Astrocyte of the spinal cord (primary cell): ENCODE measurements at places on chromosomes 7 and 10.
A peak's percentile ranks its signal among the peaks of the same experiment; 100 is the strongest.

GRCh38 chr7:129163875-129164544 is 19.5 kb downstream of the TSPAN33 start:
- peak; percentile 69 for DNase-seq

- no peak for DNase-seq
These were observed 156.8 kb downstream of the CCDC71L start for GRCh38 chr7:106504207-106504606.

GRCh38 chr7:106285855-106286492 is 1.2 kb upstream of the NAMPT start:
- DNase-seq, result peak; percentile 55

GRCh38 chr7:12809476-12809875 is 122.0 kb downstream of the ARL4A start:
- no peak for DNase-seq

DNA sequence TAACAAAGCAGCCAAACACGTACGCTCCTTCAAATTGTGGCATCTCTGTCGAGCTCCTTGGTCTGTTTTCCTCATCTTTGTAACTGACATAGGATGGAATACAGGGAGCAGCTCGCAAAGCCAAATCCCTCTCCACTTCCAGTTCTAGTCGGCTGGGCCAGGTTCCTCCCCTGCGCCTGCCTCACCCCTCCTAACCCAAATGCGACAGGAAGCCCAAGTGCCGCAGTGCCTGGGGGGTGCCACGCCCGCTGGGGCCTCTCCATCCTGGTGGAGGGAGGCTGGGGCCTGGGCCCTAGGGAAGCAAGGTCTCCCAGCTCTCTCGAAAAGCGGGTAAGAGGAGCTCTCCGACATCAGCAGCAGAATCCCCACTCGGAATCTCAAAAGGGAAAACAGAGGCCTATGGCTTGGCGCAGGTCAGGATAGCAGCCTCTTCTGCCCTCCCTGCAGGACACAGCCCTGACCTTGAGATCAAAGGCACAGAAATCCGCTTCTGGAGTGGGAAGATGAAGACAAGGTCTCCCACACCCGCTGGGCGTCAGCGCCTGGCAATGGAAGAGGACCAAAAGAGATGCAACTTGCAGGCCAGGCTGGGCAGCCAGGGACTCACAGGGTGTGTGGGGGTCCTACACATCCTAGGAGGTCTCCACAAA is 165.8 kb downstream of the NRF1 start:
- DNase-seq, result no peak

DNA sequence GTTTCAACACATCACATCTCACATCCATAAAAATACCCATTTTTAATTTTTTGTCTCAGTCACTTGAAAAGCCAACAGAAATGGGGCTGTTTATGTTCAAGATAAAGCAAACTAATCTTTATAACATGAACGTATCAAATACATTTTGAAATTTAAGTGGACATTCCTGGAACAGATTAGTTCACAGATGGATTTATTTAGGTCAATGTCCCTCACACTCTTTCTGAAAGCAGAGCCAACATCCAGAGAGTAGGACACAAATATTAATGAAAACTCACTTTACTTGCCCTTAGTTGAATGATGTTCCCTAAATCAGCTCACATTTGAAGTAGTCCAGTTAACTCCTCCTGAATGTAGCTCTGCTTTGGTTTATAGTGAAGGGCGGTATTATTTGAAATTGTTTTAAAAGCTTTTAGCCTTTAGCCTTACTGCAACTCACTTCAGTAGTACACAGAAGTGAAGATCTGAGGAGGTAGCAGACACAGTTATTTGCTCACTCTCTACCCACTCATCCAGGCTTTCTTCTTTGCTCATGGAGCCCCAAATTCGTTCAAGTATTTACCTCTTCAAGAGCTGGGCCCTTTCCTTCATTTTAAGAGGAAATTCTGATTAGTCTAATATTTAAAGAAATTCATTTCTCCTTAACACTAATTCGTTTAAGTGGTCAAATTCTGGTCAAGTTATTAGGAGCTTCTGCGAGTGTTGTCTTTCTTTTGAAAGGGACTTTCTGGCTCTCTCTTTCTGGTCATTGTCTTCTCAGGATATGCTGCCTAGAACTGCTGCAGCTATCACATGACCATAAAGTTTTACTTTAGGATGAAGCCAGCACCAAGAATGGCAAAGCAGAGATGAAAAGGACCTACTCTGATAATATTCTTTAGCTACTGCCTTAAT is 180.6 kb upstream of the AGR3 start:
- no peak for DNase-seq

- DNase-seq, result no peak
These were observed 95.4 kb upstream of the PRR15 start for GRCh38 chr7:29468196-29468595.
